ENCODE measurements at places on chromosomes 4 and X.
A peak's percentile ranks its signal among the peaks of the same experiment; 100 is the strongest.

DNA sequence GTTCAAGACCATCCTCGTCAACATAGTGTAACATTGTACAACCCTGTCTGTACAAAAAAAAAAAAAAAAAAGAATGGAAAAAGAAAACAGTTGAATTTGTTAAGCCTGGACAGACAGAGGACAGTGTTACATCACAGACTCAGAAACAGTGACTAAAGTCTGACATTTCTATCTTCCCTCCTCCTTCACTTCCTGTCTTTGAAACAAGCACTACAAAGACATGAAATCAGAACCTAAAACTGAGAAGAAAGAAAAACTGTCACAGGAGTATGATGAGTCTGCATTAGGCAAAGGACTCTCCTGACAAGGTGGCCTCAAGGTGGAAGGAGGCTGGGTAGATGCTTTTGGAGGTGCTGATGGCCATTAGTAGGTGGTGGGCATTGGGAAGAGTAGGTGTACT, 126.7 kb downstream of the RBM47 start:
- DNase-seq: no peak

DNA sequence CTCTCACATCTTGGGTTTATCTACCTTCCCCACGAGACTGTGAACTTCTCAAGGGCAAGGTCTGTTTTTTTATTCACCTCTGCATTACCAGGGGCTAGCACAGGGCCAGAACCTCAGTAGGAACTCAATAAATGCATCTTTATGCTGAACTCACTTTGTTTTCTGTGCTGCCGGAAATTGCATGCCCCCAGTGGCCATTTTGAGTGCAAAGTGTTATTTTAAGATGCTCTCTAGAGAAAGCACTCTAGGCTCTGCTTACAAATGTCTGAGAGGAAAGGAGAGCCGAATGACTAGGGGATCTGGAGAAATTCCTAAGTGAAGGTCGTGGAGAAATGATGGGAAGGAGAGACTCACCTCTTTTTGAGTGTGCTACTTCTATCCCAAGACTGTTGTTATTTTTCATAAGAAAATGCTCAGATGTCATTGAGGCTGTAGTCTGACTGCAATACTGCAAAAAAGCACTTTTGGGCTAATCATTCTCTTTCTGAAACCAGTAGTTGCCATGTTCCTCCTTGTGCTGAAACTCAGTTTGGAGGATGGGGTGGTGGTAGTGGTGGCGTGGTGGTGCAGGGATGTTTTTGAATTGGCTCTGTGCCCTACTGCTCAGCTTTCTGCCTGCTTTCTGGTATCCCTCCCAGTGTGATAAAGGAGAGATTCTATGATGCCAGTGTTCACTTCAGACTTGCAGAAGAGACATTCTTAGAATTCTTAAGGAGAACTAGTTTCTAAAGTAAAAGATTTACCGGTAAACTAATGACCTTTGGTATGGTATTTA, 41.3 kb downstream of the DOCK11 start:
- DNase-seq: no peak

GRCh38 chrX:123236859-123237258, 52.8 kb downstream of the GRIA3 start:
- no peak for DNase-seq

- DNase-seq: no peak
Measured at GRCh38 chrX:39577206-39577984, 520.4 kb downstream of the BCOR start.

GRCh38 chrX:153875391-153876111, 10.4 kb downstream of the L1CAM start:
- DNase-seq: no peak

- no peak for DNase-seq
Measured at GRCh38 chr4:8123389-8123788, 35.2 kb downstream of the ABLIM2 start.

DNA sequence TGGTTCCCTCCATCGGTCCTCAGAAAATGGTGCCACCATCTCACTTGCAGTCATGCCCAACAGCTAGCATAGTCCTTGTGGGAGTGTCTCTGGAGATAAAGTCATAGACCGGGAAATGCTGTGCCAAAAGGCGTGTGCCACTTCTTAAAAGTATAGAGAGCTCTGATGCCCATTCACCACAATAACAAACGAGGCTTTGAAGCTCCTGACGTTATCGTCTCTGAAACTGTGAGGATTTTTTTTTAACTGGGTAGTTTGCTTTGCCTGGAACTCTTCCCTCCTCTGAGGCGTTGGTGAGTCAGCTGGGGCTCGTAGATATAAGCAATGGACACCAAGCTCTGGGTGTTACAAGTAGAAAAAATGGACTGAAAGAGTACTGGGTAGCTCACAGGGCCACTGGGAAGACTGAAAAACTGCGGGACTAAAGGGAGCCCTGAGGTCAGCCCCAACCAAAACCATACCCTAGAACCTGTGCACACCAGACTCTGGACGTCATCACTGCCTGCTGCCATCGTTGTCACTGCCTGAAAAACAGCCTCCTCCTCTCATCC, 89.4 kb upstream of the TRIM2 start:
- peak; percentile 28 for DNase-seq

GRCh38 chrX:101257448-101258258, 33.5 kb downstream of the TAF7L start:
- no peak for DNase-seq

DNA sequence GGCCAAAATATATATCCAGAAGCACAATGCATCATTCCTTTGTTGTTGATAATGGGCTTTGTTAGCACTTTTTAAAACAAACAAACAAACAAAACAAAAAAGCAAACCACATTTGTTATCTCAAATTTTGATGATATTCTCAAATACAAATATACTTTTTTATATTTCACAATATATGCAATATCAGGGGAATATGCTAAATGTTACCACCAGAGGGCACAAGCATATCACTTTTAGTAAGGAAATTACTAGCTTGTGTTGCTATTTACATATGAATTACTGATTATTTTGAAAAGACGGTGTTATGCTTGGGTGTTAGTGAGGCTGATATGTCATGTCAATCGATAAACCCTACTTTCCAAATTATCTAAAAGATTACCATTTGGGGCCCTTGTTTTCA, 29.1 kb downstream of the RIPPLY1 start:
- DNase-seq: no peak

DNA sequence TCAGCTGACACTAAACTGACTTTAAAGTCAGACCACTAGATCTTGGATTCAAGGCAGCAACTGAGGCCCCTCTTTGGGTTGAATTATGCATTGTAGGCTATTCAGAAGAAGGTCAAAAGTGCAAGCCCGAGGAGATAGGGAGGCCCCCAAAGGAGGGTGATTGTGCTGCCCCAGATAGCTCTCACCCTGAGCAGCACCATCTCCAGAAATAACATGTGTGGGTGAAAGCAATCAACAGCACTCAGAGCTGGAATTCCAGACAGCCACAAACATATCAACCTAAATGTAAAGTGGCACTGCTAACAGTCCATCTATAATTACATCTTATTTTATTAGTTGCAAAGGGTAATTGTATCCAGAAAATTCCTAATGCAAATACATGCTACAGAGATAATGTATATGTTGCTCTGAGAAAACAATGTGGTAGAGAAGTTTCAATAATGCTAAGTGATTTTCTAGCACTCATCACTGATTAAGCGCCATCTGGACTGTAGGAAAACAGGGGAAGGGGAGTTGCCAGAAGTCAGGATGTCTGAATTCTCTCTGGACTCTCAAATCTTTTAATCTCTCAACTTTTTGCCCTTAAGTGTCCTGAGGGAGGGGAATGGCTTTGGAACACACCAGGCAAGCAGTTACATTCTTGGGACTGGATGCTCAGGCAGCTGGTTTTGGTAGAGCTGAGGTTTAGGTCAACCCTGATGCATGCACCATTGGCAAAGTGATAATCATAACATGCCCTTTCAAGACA, 61.8 kb upstream of the SFRP2 start:
- no peak for DNase-seq

GRCh38 chr4:140331245-140331644, 42.2 kb upstream of the SCOC start:
- DNase-seq: no peak

GRCh38 chr4:136412708-136413107, 1119.6 kb downstream of the PCDH18 start:
- DNase-seq: no peak

GRCh38 chr4:26682436-26682835, 98.6 kb downstream of the TBC1D19 start:
- DNase-seq: no peak

All from T1000 (cell line).